ENCODE measurements at places on chromosomes 3 and 15. TPM values are rescaled to one million over a fixed set of nuclear protein-coding genes. Genes with fewer than 3 reads are reported as not detected.

DNA sequence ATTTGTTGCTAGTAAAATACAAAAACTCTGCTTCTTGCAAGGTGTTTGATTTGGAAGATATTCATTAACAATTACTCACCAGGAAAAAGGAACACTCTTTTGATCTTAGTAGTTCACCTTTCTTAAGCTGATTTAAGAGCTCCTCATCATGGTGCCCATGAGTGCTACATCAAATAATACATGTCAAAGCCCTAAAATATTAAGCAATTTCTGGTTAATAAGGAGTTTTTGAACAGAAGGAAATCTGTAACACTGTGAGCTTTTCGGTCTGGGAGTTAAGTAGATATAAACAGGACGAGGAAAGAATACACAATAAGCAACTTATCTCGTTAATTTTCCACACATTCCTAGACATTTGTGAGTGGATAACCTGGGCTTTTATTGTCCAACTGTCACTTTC, 83.9 kb upstream of the DCBLD2 start:
- DNase-seq = no peak
- no peaks in the 10 kb centered on the region for H3K4me1 ChIP-seq
- no peak overlapping the region for H3K27ac ChIP-seq

GRCh38 chr15:77340245-77340644, 79.7 kb downstream of the PEAK1 start:
- no peak for DNase-seq
- no peak overlapping the region for H3K4me3 ChIP-seq
- H3K36me3 ChIP-seq = no peaks in the 10 kb centered on the region
- H3K27ac ChIP-seq = no peak overlapping the region
- no peaks in the 10 kb centered on the region for H3K27me3 ChIP-seq
- no peaks in the 10 kb centered on the region for H3K4me1 ChIP-seq

CCR5 gene
- total RNA-seq = 1.7 TPM

- no peak for DNase-seq
- H3K4me1 ChIP-seq = no peaks in the 10 kb centered on the region
- no peaks in the 10 kb centered on the region for H3K36me3 ChIP-seq
- no peaks in the 10 kb centered on the region for H3K27me3 ChIP-seq
Observed at GRCh38 chr3:66208189-66208588, 12.6 kb upstream of the SLC25A26 start.

DNA sequence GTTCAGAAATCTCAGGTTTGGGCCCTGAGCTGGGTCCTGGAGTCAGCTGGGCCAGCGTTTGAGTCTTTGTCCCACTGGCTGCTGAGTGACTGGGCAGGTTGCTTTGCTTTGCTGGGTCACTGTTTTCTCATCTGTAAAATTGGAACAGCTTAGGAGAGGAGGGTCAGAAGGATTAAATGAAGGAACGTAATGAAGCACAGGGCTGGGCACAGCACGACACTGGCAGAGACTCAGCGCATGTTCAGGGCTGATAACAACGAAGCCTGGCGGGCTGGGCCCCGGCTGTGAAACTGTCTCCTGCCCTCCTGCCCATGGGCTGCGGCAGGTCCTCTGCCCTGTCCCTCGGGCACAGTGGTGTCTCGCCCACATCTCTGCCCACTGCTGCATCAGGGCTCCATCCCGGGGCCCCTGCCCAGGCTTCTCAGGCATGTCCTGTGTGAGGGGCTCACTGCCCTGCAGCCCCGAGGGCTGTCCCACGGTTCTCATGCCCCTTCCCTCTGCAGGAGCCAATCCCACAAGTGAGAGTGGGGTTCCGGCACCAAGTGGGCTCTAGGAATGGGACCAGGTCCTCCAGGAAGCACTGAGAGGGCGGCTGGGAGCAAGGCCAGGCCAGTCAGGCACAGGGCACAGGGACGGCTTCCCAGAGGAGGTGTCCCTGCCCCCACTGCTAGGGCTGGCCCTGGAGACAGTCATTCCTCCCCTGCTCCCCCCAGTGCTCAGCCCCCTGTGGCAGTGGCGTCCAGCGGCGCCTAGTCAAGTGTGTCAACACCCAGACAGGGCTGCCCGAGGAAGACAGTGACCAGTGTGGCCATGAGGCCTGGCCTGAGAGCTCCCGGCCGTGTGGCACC, 88.0 kb downstream of the TBC1D2B start:
- no peaks in the 10 kb centered on the region for H3K27me3 ChIP-seq
- H3K4me3 ChIP-seq = no peak overlapping the region
- H3K4me1 ChIP-seq = peaks cover 4% of the 10 kb centered on the region

HIGD2B gene
- not detected for total RNA-seq

ILDR1 gene
- 0.16 TPM for total RNA-seq

SI gene
- not detected for total RNA-seq

GRCh38 chr15:51349156-51349844, 7.8 kb downstream of the GLDN start:
- H3K27ac ChIP-seq = no peak overlapping the region
- no peak for DNase-seq
- H3K27me3 ChIP-seq = no peaks in the 10 kb centered on the region
- no peak overlapping the region for H3K4me3 ChIP-seq

GRCh38 chr3:177932346-177932745, 603.9 kb upstream of the KCNMB2 start:
- H3K4me3 ChIP-seq = no peak overlapping the region
- no peak for DNase-seq
- no peak overlapping the region for H3K27ac ChIP-seq
- H3K36me3 ChIP-seq = no peaks in the 10 kb centered on the region

GRCh38 chr15:75089456-75090387, 66.3 kb downstream of the PPCDC start:
- no peak overlapping the region for H3K27ac ChIP-seq
- H3K4me1 ChIP-seq = no peaks in the 10 kb centered on the region
- no peaks in the 10 kb centered on the region for H3K27me3 ChIP-seq
- no peak for DNase-seq

MEGF11 gene
- total RNA-seq = not detected

DNA sequence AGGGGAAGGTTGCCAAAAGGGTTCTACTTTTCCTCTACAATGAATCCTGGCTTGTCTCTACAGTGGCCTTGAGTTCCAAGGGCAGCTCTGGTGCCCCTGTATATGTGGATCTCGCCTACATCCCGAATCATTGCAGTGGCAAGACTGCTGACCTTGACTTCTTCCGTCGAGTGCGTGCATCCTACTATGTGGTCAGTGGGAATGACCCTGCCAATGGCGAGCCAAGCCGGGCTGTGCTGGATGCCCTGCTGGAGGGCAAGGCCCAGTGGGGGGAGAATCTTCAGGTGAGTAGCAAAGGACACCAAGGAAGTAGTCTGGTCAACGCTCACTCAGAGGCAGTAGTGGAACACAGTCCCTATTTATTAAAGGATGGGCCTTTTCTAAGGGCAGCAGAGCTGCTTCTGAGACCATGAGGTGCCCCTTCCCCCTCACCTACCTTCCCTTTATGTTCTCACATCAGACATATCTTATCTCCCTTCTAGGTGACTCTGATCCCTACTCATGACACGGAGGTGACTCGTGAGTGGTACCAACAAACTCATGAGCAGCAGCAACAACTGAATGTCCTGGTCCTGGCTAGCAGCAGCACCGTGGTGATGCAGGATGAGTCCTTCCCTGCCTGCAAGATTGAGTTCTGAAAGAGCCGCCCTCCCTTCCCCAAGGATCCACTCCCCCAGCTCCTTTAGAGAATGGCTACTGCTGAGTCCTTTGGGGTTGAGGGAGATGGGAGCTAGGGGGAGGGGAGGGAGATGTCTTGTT, 12.4 kb downstream of the MAP1A start:
- H3K27ac ChIP-seq = no peak overlapping the region
- H3K36me3 ChIP-seq = no peaks in the 10 kb centered on the region
- no peak overlapping the region for H3K4me3 ChIP-seq
- no peaks in the 10 kb centered on the region for H3K4me1 ChIP-seq
- H3K27me3 ChIP-seq = no peaks in the 10 kb centered on the region

DNA sequence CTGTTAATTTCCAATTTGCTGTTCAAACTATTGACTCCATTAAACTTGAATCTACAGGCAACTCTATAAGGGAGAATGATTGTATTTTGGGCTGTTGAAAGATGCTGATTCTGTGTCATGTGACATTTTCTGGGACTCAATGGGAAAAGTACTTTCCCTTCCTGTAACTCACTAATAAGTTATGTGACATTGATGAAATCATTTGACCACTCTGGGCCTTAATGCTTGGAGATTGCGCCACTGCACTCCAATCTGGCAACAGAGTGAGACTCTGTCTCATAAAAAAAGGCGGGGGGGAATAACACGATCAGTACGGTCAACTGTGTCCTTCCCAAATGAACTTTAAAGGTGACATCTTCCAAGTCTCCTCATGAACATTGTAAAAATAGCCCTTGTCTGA, 215.2 kb upstream of the SGO1 start:
- H3K27ac ChIP-seq = no peak overlapping the region
- no peak overlapping the region for H3K4me3 ChIP-seq
- H3K4me1 ChIP-seq = no peaks in the 10 kb centered on the region
- no peak for DNase-seq
- H3K36me3 ChIP-seq = no peaks in the 10 kb centered on the region
- no peaks in the 10 kb centered on the region for H3K27me3 ChIP-seq

DNA sequence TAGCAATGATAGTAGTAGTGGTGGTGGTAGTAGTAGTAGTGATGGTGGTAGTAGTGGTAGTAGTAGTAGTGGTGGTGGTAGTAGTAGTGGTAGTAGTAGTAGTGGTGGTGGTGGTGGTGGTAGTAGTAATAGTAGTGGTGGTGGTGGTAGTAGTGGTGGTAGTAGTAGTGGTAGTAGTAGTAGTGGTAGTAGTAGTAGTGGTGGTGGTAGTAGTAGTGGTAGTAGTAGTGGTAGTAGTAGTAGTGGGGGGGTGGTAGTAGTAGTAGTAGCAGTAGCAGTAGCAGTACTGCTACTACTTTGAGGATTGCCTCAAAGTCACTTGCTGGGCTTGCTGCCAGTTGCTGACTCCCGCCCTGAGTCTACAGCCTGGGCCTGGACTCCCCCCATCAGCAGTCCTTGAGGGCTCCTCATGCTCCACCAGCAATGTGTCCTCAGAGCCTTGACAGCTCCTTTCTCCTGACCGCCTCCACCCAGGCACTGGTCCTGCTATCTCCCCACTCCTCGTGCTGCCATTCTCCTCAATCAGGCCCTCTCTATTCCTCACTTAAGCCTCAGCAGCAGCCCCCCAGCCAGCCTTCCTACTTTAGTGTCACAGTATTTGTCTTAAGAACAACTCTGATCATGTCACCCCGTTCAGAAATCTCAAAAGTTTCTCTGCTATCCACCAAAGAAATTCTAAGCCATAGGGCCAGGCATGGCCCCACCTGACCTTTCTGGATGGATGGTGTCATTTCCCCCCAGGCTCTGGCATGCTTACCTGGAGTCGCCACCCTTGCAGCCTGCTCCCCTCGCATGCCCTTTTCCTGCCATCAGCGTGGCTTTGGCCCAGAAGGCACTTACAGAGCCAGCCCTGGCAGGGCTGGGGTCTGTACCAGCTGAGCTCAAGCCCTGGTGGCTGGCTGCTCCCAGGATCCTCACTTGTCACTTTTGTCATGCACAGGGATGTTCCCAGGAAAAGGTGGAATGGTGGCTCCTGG, 45.6 kb downstream of the DLEC1 start:
- no peaks in the 10 kb centered on the region for H3K4me1 ChIP-seq
- DNase-seq = no peak
- H3K27me3 ChIP-seq = no peaks in the 10 kb centered on the region
- no peak overlapping the region for H3K27ac ChIP-seq
- H3K36me3 ChIP-seq = no peaks in the 10 kb centered on the region
- H3K4me3 ChIP-seq = no peak overlapping the region

DNA sequence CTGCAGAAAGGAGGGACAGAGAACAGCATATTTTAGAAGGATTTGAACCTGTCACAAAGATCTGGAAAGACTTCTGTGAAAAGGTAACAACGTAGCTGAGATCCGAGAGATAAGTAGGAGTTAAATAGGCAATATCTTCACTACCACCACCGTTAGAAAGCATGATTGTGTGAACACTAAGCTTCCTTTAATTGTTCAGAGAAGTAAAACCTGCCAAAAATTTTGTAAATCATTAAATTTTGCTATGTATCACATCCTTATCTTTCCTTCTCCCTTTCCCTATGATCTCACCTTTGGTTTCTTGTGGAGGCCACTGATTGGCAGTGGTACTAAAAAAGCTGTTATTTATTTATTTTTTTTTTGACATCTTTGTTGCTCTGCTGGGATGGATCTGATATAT, 346.9 kb downstream of the NLGN1 start:
- H3K4me3 ChIP-seq = no peak overlapping the region
- no peaks in the 10 kb centered on the region for H3K27me3 ChIP-seq
- no peaks in the 10 kb centered on the region for H3K36me3 ChIP-seq
- H3K27ac ChIP-seq = no peak overlapping the region
- H3K4me1 ChIP-seq = no peaks in the 10 kb centered on the region

MED12L gene
- total RNA-seq = 0.42 TPM

DNA sequence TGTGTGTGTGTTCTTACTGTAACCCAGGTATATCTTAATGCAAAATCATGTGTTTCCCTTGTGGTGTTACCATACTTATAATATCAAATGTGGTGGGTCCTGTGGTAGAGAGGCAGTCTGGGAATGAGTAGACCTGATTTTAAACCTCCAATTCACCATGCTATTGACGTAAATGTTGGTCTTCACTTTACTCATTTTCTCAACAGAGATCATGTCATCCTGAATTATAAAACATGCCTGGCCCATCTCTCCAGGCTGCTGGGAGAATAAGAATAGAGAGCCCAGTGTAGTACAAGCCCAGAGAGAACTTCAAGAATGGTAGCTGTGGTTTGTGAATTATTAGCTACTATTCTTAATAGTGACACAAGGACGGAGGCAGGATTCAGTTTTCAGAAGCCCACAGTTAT, 88.1 kb downstream of the MBNL1 start:
- H3K27me3 ChIP-seq = no peaks in the 10 kb centered on the region
- H3K27ac ChIP-seq = no peak overlapping the region
- DNase-seq = no peak
- H3K36me3 ChIP-seq = no peaks in the 10 kb centered on the region

BLM gene
- total RNA-seq = 0.49 TPM

GRCh38 chr15:49415149-49415548, 7.9 kb upstream of the FGF7 start:
- no peak for DNase-seq
- no peaks in the 10 kb centered on the region for H3K36me3 ChIP-seq
- no peaks in the 10 kb centered on the region for H3K4me1 ChIP-seq
- no peak overlapping the region for H3K27ac ChIP-seq

IMPG2 gene
- 0.05 TPM for total RNA-seq

GRCh38 chr3:191441687-191442086, 19.3 kb upstream of the PYDC2 start:
- H3K27me3 ChIP-seq = no peaks in the 10 kb centered on the region
- DNase-seq = no peak
- no peak overlapping the region for H3K27ac ChIP-seq
- no peaks in the 10 kb centered on the region for H3K4me1 ChIP-seq

UROC1 gene
- total RNA-seq = 93.3 TPM

DNA sequence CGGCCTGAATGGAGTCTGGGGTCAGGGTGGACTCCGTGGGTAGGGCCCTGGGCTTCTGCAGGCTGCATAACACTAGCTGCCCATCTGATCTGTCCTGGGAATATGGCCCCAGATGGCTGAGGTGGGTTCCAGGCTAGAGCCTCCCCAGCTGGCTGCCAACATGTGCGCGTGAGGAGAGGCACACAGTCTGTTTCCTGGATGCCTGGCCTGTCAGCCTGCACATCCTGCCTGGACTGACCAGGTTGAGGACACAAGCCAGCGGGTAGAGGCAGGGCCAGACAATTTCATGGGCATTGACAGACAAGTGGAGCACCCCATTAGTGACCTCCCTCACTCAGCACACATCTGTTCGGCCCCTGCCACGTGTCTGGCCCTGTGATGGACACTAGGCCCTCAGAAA, 29.8 kb upstream of the RPL29 start:
- no peak overlapping the region for H3K4me3 ChIP-seq
- no peaks in the 10 kb centered on the region for H3K36me3 ChIP-seq
- no peaks in the 10 kb centered on the region for H3K4me1 ChIP-seq
- no peaks in the 10 kb centered on the region for H3K27me3 ChIP-seq
- no peak for DNase-seq
- no peak overlapping the region for H3K27ac ChIP-seq

GRCh38 chr15:66652806-66653205, 49.2 kb upstream of the SMAD6 start:
- H3K36me3 ChIP-seq = no peaks in the 10 kb centered on the region
- H3K27ac ChIP-seq = peak overlapping the region; percentile 70
- H3K4me3 ChIP-seq = no peak overlapping the region

SYNPR gene
- not detected for total RNA-seq

Data from right lobe of liver (tissue), 6 donors.